ENCODE measurements at places on chromosomes 5 and 9.

DNA sequence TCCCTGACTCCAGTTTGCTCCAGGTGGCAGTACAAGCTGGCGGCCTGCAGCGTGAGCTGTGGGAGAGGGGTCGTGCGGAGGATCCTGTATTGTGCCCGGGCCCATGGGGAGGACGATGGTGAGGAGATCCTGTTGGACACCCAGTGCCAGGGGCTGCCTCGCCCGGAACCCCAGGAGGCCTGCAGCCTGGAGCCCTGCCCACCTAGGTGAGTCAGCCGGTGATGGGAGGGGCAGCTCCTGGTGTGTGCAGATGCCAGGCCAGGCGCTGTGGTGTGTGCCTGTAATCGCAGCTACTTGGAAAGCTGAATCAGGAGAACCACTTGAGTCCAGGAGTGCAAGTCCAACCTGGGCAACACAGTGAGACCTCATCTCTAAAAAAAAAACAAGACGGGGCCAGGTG lies 10.0 kb upstream of the CACFD1 start:
- ATAC-seq: no peak

DNA sequence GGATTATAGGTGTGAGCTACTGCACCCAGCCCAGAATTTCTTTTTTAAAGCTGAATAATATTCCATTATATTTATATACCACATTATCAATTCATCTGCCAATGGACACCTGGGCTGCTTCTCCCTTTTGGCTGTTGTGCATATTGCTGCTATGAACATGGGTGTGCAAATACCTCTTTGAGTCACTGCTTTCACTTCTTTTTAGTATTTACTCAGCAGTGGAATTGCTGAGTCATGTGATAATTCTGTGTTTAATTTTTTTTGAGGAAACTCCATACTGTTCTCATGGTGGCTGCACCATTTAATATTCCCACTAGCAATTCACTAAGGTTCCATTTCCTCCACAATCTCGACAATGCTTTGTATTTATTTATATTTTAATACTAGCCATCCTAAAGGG lies 36.1 kb upstream of the KIF4B start:
- no peak for ATAC-seq

- no peak for ATAC-seq
Observed at GRCh38 chr5:14531668-14532067, 49.9 kb upstream of the OTULINL start.

DNA sequence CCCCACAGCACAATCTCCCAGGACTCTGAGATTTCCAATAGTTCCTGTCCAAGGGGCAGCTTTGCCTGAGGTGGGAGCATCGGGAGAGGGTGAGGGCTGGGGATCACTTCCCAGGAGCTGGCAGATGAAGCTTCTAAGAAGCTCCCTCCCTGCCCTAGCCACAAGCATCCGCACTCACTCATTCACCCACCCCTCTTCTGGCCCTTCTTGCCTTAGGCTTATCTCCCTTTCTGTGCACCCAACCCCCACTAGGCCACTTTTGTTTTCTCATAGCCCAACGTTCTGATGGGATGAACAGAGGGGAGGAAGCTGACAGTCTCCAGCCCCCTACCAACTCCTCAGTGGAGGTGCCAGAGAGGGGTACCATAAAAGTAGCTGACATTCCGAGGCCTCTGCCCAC lies 3.7 kb upstream of the PCDH1 start:
- no peak for ATAC-seq

- no peak for ATAC-seq
Observed at GRCh38 chr5:155154973-155155372, 141.4 kb downstream of the KIF4B start.

DNA sequence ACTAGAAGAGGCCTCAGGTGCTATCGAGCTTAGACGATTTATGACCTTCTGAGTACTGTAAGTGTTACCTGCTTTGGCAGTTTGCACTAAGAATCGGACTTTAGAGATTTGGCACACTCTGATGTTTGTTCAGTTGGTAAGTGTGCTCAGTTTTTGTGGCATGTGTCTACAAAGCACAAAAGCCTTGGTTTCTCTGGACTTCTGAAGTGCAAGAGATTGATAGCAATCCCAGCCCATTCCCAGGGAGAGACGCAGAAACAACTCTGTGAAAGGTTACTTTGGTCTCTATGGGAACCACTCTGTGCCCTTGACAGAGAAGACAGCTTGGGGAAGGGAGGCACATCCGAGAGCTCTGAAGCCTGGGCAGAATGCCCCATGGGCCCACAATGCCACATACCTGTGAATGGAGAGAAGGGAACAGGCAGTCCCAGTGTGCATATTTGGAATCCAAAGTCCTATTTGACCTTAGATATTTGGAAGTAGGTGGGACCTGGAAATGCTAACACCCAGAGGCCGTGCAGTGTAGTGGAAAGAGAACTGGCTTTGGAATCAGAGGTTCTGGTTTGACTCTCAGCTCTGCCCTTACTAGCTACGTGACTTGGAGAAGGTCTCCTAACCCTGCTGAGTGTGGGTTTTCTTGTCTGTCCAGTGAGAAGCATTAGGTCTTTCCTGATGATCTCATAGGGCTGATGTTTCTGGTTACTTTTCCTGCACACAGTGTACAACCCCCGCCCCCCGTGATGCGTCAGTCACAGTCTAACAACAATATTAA lies 194.3 kb upstream of the VLDLR start:
- ATAC-seq: peak; percentile 96

GRCh38 chr9:100317706-100318105 lies 35.0 kb downstream of the TEX10 start:
- no peak for ATAC-seq

DNA sequence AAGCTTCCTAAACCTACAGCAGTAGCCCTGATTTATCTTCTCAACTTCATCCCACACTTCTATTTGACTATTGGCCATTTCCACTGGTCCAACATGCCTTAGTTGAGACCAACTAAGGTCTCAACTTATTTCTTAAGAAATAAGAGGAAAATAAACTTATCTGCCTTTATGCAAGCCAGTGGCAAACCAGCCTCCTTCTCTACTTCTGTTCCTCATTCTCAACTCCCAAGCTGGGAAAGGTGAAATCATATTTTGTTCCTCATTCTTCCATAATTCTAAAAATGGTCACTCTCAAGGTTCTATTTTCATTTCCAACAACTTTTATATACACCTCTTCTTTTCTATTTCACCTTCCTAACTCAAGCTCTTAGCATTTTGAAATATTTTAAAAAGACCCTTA lies 149.6 kb upstream of the C9orf72 start:
- ATAC-seq: no peak

GRCh38 chr5:153598099-153598498 lies 107.6 kb downstream of the GRIA1 start:
- ATAC-seq: no peak

DNA sequence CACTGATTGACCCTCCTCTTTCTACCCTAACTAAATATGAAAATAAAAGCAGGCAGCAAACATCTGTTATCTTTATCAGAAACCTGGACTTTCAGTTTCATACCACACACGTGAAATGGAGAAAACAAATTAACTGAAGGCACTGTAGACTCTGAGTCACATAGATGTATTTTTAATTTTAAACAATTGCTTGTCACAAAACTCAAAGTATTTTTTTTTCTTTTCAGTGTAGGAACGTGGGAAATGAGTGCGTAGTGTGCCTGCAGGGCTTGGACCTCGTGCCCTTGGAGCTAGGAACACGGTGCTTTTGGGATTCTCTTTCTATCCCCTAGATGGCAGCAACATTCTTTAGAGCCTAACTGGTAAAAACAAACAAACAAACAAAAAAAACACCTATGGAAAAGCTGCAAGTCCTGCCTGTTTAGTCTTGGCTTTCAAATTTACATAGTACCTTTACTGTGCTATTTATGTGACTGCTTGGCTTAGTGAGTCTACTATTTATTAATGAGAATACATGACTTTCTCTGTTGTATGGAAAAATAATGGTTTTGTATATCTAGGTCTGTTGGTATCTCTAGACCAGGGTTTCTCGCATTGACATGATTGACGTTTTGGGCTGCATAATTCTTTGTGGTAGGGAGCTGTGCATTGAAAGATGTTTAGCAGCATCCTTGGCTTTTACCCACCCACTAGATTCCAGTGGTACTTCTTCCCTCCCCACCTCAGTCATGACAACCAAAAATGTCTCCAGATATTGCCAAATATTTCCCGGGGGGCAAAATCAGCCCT lies 16.8 kb upstream of the ACTBL2 start:
- ATAC-seq: peak; percentile 20

DNA sequence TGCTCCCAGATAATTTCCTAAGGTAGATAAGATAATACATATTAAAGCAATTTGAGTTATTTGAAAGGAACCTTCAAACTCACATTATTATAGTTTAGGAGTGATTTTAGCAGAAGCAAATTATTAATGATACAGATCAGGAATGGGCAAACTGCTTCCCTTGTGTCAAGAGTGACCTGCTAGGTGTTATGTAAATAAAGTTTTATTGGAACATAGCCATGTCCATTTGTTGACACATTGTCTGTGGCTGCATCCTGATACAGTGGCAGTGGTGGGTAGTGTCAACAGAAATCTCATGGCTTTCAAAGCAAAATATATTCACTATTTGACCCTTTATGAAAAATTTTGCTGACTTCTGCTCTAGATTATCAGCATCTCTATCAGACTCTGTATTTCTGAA lies 11.4 kb upstream of the BASP1 start:
- ATAC-seq: peak; percentile 31

DNA sequence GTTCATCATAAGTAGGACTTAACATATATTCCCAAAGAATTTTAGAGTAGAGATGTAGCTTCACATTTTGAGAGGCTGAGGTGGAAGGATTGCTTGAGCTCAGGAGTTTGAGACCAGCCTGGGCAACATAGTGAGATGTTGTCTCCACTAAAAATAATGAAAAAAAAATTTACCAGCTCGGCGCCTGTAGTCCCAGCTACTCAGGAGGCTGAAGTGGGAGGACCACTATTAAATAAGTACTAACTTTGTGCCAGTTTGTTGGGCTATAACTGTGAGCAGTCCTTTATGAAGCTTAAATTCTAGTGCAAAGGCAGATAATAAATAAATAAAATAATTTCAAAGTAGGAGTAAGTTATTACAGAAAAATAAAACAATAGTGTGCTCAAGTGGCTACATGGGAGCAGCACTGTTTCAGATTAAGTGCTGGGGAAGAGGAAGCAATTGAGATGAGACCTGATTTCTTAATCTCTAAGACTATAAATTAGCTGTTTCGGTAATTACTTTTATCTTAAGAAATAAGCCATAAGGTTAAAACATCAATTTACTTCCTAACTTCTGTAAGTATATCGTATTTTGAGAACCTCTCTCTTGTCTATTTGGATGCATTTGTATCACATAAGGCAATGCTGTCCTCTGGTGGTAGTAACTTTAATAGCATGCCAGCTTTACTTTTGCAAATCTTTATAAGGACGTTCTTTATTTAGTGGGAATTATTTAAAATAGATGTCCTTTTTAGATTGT lies 98.9 kb downstream of the CSNK1G3 start:
- no peak for ATAC-seq

DNA sequence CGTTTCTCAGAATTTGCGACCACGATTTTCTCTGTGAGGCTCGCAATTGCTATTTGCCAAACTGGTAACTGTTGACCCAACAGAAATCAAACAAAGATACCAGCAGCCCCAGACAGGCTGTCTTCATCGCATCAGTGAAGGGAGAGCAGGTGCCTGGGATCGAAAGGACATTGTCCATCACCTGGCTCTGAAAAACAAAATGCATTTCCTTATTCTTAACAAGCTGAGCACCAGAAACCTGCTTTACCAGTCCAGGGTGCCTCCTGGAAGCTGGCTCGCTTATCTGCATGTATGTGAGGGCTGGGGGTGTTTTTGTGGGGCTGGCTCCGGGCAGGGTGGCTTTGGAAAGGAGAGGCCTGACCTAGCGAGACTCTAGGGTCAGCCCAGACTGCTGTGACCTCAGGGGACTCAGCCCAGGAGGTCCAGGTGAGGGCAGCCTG lies 24.7 kb downstream of the WWC1 start:
- no peak for ATAC-seq

GRCh38 chr5:175003531-175003930 lies 279.1 kb downstream of the MSX2 start:
- no peak for ATAC-seq
